HuH-7.5 (cell line): ENCODE measurements at places on chromosomes 7 and 10.

DNA sequence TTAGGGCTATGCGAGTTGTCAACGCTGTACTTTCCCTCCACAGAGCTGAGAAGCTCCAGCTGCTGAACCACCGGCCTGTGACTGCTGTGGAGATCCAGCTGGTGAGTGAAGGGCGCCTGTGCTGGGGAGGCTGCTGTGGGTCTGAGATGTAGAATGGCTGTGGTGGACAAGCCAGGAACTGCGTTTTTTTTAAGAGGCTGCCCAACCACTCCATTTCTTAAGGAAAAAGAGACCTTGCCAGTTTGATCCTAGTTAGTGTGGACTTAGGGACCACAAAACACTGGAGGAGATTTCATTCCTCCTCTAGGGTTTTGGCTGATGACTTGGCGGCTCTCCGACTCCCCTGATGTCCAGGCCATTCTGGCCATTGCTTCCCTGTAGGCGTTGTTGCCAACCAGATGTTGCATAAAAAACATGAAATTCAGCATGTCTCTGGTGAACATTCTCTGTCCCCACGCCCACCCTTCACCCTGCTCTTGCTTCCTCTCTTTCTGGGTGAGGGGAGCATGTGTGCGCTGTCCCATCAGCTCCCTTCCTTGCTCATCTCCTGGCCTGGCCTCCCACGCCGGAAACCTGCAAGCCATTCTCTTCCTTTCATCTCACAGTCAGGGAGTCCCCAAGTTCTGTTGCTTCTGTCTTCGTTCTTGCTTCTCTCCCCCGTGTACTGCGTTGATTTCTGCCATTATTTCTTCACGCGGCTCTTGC, 30.9 kb downstream of the CRCP start:
- no peak for DNase-seq

GRCh38 chr10:24938525-24938924, 13.9 kb downstream of the PRTFDC1 start:
- no peak for DNase-seq

DNA sequence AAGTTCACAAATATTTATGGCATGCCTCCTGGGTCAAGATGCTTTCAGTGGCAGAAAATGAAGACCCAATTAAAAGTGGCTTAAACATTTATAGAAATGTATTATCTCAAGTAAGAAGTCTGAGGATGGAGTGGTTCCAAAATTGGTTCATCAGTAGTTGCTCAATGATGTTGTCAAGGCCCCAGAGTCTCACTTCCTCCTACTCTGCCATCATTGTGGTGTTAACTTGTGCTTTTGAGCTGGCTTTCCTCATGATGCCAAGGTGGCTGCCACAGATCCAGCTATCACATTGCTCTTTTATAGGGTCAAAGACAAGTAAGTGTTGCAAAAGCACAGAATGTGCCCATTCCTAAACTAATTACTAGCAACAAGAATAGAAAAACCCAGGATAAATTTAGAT, 404.6 kb upstream of the NRP1 start:
- DNase-seq: no peak

- no peak for DNase-seq
These were observed 8.1 kb downstream of the GNB2 start for GRCh38 chr7:100681491-100682227.

GRCh38 chr7:50379539-50379938, 70.6 kb downstream of the FIGNL1 start:
- DNase-seq: no peak
